ENCODE measurements at places on chromosomes 5 and 9.
A peak's percentile ranks its signal among the peaks of the same experiment; 100 is the strongest.

GRCh38 chr5:56625541-56625940 is 189.8 kb upstream of the MAP3K1 start:
- DNase-seq: no peak

GRCh38 chr9:110602281-110602680 is 22.7 kb upstream of the SVEP1 start:
- no peak for DNase-seq

DNA sequence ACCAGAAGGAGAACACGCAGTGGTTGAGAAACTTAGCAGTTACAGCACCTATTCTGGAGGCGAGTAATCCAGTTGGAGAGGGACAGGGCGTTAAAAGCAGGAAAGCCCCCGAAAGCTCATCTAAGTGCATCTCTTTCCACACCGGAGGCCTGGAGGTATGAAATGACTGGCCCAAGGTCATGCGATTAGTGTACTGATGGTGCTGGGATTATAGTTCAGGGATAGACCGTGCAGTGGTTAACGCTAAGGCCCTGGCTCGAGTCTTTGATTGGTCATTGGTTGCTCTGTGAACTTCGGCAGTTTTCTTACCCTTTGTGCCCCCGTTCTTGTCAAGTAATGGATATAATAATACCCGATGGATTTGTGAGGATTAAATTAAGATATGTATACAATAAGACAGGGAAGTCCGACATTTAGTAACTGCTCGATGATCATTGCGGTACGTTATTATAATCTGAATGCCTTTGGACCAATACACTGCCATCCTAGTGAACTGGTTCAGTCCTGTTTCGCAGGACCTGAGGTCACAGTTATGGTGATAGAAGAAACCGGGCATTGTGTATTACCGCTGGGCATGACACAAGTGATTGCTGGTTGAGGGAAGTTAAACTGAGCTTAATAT is 960 bp downstream of the CANX start:
- peak; percentile 39 for DNase-seq

DNA sequence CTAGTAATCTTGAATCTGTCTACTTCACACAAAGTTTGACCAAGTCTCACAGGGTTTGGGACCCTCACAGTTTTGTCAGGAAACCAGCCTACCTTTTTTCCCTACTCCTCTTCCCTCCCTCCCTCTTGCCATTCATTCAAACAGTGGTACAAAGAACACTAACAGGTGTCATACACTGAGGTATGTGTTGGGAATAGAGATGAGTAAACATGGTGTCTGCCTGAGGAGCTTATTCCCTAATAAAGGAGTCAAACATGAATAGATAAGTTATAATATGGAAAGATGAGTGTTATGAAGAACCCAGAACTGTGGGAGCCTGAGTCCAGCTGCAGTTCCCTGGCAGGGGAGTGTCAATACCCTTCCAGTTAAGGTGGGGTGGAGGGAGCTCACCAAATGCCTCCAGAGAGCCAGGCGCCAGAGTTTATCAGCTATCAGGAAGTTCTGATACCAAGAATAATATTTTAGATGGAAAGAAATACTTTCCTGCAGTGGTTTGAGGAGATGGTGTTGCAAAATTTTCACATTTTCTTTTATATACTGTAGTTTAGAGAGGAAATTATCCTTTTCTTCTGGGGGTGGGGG is 183.4 kb upstream of the NR3C1 start:
- DNase-seq: no peak

DNA sequence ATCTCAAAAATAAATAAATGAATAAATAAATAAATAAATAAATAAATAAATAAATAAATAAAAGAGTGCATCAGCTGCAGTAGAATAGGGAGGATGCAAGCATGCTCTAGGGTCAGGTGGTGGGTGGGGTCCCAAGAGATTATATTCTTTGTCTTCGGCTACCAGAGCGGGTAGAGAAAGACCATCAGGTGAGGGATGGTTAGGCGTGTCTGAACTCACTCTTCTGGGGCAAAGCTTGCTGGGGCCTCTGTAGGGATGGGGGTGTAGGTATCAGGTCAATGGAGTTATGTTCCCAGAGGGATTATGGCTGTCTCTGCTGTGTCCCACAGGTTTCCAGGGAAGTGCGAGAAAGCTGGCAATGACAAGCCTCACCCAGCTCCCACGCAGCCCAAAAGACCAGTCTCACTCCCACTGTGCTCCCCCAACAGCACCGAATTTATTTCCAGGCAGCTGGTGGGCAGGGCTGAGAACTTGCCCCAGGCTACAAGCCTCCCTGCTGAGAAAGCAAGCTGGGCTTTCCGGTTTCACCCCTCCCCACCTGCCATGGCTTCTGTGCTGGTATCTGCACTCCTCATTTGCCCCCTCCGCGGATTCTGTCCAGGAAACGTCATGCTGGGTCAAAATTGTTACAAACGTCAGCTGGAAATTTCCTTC is 180.8 kb downstream of the LURAP1L start:
- DNase-seq: no peak

Data from stimulated activated CD4-positive, alpha-beta T cell treated with anti-CD3 and anti-CD28 coated beads, TNF-alpha, amount 100 ng/mL, for 48 hours (primary cell).